ENCODE measurements at places on chromosomes 7 and 10.

GRCh38 chr10:24953675-24954074, 1.3 kb upstream of the PRTFDC1 start:
- DNase-seq = no peak

- no peak for DNase-seq
Observed at GRCh38 chr7:29839302-29839701, 33.0 kb downstream of the WIPF3 start.

- DNase-seq = no peak
Observed at GRCh38 chr7:99098824-99099498, 44.9 kb downstream of the SMURF1 start.

DNA sequence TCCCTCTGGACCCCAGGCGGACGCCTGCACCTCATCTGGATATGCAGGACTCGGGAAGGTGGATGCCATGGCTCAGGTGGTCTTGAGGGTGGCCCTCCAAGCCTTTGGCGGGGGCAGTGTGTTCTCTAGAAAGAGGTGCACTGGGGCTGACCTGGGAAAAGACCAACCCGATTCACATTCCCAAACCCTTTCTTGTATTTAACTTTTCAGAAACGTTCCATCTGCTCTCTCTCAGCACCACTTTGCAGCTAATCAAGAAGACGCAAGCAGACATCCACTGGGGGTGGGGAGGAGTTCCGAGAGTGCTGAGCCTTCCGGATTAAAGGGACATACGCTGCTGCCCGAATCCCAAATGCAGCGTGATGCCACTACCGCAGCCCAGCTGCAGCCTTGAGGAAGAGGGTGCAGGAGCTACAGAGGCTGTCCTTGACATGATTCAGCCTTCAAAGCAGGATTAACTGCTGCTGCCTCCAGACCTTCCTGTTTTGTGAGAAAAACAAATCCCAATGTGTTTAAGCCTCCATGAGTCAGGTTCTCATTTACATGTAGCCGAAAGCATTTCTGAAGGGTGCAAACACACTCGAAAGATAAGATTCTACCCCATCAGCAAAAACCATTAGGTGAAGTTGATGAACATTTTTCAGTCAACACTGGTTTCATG, 39.9 kb downstream of the RBM17 start:
- no peak for DNase-seq

- no peak for DNase-seq
Observed at GRCh38 chr10:58796242-58796641, 283.6 kb downstream of the BICC1 start.

- DNase-seq = no peak
Observed at GRCh38 chr7:22295402-22296264, 61.3 kb downstream of the RAPGEF5 start.

DNA sequence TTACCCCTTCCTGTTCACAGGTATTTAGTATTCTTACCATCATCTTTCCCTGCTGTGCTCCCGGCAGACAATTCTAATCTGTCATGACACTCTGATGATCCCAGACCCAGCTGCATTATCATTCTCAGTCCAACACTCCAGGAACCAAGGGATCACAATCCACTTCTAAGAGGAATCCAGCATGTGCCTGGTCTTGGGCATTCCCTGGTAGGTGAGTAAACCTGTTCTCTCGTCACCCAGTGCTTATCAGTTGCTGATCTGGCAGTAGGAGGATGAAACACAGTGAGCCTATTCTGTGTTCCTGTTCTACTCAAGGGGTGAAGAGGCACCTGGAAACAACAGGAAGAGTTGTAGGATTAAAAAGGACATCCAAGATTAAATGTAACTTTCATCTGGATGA, 1.3 kb upstream of the DMBT1 start:
- DNase-seq = no peak

DNA sequence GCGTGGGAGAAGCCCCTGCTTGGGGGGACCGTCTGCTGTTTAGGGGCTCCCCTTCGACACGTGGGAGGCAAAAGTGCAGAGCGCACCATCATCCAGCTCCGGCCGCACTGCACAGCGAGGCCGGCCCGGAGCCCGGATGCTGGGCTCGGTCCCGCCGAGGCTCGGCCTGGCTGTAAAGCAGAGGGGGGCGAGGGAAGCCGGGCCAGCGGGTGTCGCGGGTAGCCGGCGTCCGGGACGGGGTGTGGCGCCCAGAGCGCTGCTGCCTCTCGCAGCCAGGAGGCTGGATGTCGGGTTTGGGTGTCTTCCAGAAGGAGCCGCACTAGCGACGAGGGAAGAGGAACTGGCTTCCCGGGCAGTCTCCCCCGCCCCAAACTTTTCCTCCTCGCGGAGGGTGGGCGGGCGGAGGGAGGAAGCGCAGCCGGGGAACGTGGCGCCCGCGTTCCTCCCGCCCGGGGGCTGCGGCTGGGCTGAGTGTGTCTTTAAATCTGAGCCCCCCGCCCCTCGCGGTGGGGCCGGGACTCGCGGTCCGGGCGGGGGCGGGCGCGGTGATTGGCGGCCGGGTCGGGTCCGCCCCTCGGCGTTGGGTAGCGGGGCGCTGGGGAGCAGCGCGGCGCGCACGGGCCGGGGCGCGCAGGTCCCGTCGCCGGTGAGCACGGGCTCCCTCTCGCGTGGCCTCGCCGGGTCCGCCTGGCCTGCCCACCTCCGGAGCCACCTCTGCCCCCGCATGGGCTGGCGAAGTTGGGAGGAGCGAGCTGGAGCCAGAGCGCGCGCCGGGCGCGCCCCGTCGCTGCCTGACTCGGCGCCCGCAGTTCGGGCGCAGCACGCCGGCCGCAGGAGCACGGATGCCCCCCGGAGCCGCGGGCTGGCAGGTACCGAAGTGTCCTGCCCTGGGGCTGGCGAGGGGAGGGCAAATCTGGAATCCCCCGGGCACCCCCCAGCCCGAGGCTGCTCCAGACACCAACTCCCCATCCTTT, at the start of gene PALD1:
TSS of gene PALD1 (plus strand) at position 577 of the 974 bp plus-strand sequence. CDS start 47,185 bp downstream, outside the sequence.
- no peak for DNase-seq

DNA sequence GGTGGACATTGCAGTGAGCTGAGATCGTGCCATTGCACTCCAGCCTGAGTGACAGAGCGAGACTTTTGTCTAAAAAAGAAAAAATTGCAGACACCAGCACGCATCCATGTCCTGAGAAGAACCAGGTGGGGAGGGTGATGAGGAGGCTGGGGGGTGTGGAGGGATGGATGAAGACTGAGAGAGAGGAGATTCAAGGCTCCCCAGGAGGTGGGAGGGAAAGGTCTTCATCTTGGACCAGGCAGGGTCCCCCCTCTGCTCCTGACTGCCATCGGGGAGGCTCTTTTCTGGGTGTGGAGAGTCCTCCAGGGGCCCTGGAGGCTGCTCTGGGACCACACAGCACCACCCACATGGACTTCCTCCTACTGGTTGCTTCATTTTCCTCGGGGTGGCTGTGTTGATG, 1.5 kb downstream of the SCART1 start:
- no peak for DNase-seq

- DNase-seq = no peak
Observed at GRCh38 chr10:110735620-110736027, 91.5 kb downstream of the RBM20 start.

DNA sequence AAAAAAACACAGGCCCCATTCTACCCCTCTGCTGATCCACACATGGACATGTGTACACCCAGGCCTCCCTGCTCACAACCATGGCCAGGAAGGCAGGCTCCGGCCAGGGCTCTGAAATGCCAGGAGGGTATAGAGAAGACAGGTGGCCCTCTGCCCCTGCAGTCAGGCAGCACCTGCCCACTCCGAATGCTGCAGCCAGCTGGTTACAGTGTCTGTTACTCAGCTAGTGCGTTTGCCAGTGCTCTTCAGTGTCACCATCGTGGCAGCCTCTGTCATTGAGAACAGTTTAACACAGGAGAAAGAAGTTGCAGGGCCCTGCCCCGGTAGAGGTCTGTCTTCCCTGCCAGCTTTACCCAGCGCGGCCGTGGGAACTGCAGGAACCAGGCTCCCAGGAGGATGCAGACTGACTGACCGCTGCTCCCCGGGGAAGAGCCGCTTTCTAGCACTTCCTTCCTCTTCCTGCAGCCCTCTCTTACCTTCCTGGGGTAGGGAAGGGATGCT, 128.8 kb upstream of the FAM20C start:
- no peak for DNase-seq

- DNase-seq = no peak
Observed at GRCh38 chr7:75866489-75867389, 12.1 kb upstream of the RHBDD2 start.

DNA sequence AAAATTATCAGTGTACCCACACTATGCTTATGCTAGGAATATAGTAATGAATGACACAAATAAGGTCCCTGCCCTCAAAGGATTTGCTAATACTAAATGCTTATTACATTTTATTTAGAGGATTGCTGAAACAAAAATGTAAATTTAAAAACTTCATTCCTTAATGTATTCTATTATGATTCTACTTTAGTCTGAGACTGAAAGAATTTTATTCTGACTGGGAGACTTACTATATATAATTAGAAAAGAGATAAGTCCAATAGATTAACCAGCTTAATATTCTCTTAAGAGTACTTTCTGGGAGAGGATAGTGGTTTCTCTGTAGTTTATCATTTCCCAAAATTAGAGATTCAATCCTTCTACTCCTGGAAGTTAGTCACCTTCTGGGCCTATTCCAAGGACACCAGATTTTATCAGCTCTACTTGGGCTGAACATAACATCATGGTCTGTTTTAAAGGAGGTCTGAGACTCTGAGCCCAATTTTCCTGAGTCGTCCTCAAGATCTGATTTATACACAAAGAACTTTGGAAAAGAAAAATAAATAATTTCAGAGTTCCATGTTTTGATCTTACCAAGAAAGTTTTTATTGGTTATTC, 41.1 kb downstream of the ASZ1 start:
- DNase-seq = no peak

- DNase-seq = no peak
Observed at GRCh38 chr10:99681553-99681952, 22.2 kb downstream of the ENTPD7 start.

DNA sequence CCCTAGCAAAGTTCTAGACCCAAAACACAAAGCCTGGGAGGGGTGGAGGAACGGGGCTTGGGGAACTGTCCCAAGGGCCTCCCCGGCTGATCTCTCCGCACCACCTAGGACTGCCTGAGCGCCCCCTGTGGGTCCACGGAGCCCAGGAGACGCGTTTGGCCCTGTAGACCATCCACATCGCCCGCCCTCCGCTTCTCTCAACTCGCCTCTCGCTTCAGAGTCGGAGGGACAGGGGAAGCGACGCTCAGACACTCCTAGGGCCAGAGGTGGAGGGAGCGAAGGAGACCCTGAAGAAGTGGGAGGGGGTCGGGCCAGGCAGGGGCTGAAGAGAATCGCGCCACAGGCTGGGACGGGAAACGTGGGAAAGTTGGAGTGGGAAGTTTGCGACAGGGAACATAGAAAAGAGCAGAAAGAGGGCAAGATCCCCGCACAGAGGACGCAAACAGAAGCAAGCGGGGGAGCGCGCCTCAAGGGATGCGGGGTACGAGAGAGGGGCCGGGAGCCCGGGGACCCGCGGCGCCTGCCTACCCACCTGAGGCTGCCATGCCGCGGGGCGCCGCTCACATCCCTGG, 378 bp downstream of the PIK3AP1 start:
- no peak for DNase-seq

DNA sequence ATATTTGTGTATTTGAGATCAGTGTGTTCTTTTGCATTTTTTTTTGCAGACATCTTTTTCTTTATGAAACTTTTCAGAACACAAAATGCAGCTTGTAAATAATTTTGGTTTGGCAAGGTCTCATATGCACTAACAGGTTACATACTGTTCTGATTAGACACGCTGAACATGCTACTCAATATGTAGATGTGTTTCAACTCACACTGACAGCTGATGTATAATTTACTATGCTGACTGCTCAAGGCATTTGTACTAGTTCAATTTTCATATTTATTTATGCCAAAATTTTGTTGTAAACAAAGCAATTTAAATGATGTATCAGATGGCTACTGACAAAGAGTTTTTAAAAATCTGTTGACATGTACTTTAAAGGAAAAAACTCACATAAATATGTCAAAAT, 123.8 kb downstream of the TFEC start:
- no peak for DNase-seq

GRCh38 chr7:121279060-121279620, 49.7 kb upstream of the WNT16 start:
- no peak for DNase-seq

DNA sequence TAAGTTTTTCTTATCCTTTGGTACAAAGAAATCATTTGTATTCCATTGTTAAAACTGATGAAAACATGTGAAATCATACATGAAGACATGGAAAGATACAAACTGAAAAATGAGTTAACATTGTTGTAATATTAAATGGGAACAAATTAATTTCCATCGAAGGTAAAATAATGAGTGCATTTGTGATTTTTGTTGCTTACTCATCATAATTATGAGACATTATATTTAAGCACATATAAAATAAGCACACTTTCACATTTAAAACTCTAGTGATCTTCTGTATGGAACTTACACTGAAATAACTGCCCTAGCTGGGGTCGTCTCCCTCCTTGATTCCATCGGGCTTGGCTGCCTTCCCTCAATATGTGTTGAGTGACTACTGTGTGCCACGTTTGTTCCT, 204.2 kb upstream of the PRPS1L1 start:
- DNase-seq = no peak

DNA sequence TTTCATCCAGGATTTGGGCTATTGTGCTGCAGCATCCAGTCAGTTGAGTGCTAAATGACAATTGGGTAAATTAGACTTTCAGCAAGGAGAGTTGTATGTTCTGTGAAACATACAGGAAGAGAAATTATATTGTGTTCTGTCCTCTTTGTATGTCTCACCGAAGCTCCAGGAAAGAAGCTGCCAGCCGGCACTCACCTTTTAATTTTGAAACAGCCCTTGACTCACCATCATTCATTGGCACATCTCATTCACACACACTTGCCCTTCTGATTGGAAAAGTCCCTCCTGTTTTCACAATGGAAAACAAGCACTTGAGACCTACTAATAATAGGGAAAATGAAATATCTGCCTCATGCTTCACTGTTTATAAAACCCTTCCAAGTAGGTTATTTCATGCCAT, 495.6 kb downstream of the RPS24 start:
- DNase-seq = no peak

GRCh38 chr7:148761499-148762278, 63.0 kb downstream of the CUL1 start:
- no peak for DNase-seq

GRCh38 chr7:75994388-75995051, at the start of gene TMEM120A:
TSS of gene TMEM120A (minus strand) at chr7:75994595. CDS start at chr7:75994570, 25 bp downstream.
- peak; percentile 80 for DNase-seq

DNA sequence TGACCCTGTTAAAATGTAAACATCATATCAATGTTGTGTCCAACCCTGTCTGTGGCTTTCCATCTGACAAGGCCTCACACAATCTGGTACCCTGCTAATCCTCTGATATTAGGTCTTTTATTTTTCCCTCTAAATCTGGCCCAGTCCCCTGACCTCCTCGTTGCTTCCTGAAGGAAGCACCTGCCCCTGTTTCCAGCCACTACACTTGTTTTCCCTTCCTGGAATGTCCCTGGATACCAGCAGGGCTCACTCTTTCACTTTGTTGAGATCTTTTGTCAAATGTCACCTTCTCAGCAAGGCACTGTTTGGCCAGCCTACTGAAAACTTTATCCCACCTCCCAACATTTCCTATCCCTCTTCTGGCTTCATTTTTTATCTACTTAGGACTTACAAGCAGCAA, 2.1 kb downstream of the SAMD9L start:
- DNase-seq = no peak

GRCh38 chr10:30883116-30883515, 148.5 kb downstream of the ZNF438 start:
- no peak for DNase-seq
